ENCODE measurements at places on chromosomes 12 and 14. TPM values are rescaled to one million over a fixed set of nuclear protein-coding genes. Genes with fewer than 3 reads are reported as not detected.

Gene FOXN4
- not detected for total RNA-seq

Gene NRXN3
- 2.9 TPM for total RNA-seq

Gene ADAMTS20
- not detected for total RNA-seq

Gene JKAMP
- total RNA-seq: 136 TPM

Gene ABCC9
- 1.7 TPM for total RNA-seq

All from renal cortical epithelial cell (primary cell).